T-helper 22 cell (primary cell): ENCODE measurements at places on chromosomes 3 and 15.

GRCh38 chr3:57872606-57873005 is 116.5 kb downstream of the SLMAP start:
- no peak for DNase-seq

DNA sequence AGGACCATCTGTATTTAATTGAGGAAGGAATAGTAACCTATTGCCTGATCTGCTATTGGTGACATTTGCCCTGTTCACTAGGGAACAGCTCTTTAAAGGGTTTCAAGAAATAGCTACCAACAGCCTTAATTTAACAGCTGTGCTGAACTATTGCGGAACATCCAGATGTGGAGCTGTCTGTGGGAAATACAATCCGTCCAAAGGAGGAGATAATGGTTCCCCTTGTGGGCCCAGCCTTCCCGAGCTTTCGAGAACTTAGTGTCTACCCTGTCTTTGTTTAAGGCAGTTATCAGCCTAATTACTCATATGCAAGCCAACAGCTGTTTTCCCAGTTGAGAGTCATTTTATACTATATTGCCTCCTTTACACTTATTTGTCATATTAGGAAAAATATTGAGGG is 398.6 kb downstream of the WDR72 start:
- DNase-seq = no peak

DNA sequence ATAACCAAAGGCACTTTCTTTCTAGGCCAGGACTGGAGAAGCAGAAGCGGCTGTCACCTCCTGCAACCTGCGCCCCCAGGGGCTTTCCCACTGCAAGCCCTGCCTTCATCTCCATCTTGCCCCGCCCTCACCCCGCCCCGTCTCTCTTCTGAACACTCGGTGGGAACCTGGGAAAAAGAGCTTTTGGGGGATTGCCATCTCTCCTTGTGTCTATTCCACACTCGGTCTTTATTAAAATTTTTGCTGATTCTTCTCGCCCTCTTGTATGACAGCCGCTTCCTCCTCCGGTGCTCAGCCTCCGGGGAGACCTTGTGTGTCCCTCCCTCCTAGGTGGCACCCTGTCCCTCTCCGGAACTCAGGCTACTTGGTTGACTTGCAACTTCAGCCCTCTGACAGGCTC is 41.9 kb upstream of the SPESP1 start:
- DNase-seq = no peak

- DNase-seq = no peak
Measured at GRCh38 chr3:123385001-123385401, 63.9 kb downstream of the ADCY5 start.

DNA sequence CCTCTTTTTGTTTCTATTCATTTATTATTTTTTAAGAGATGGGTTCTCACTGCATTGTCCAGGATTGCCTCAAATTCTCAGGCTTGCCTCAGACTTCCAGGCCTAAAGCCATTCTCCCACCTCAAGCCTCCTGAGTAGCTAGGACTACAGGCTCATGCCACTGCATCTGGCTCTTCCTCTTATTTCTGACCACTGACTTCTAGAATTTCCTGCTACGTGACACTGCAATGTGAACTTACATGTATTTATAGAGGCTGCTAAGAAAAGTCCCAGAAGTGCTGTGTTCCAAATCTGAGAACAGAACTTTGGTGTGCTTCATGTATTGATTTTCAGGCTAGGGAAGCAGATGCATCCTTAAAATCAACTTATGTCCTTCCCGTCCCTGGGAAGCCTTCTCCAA is 407.4 kb downstream of the RSL24D1 start:
- DNase-seq = no peak

- no peak for DNase-seq
Measured at GRCh38 chr3:14539384-14539741, 779 bp downstream of the GRIP2 start.

- DNase-seq = no peak
Measured at GRCh38 chr3:114974387-114974786, 172.7 kb downstream of the ZBTB20 start.

GRCh38 chr15:73075160-73075859 is 23.0 kb downstream of the NEO1 start:
- no peak for DNase-seq

GRCh38 chr3:134198414-134198813 is 52.2 kb downstream of the RYK start:
- DNase-seq = no peak

- no peak for DNase-seq
Measured at GRCh38 chr15:31845791-31846190, 184.5 kb upstream of the CHRNA7 start.

GRCh38 chr15:62853841-62854225 is 188.7 kb upstream of the TPM1 start:
- DNase-seq = no peak

DNA sequence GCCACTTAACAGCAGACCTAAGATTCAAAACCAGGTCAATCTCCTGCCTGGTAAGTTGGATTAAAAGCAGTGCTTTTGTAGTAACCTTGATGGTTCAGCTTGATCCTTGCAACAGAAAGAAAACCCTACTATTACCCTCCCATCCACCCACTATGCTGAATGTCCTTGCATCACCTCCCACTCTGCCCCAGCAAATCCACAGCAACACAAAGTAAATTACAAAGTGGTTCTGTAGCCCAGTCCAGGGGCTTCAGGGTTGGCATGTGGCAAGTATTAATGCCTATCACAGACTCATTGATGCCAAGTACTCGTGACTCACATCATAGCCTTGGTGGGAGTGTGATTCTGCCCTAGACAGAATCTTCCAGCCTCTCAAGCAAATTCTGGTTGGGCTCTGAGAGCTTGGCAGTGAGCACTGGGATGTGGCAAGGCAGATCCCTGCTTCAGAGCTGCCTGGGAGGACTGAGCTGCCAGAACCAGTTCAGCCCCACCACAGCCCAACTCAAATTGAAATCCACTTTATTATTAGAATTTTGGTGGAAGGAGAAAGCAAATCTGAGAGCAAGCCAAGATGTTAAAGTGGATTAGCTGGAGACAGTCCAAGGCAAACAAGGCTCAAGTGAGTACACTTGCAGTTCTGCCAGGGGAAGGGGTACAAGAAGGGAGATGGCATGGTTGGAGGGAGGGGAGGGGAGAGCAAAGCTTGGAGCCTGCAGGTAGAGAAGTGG is 225.8 kb upstream of the UMPS start:
- DNase-seq = no peak

- DNase-seq = no peak
Measured at GRCh38 chr3:48435223-48435595, 4.7 kb downstream of the CCDC51 start.

GRCh38 chr3:35677797-35678196 is 38.5 kb downstream of the ARPP21 start:
- DNase-seq = no peak

DNA sequence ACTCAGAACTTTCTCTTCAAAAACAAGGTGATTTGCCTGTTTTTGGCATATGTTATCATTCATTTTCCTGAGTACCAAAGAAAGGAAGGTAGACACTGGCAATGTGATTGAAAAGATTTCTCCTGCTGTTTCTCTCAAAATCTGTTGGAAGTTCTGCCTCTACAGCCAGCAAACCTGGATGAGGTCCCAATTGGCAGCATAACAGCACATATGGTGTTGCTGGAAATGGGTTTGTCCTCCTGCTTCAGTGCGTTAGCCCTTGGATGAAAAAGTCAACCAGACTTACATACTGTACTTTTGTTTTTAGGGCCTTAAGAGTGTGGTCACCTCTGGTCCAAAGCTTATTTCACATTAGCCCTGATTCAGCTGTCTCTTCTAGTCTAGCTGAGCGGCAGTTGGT is 237.6 kb upstream of the MME start:
- DNase-seq = no peak

GRCh38 chr3:38157595-38157994 is 7.7 kb upstream of the OXSR1 start:
- no peak for DNase-seq

GRCh38 chr3:59890639-59891038 is 840.8 kb upstream of the CFAP20DC start:
- no peak for DNase-seq

DNA sequence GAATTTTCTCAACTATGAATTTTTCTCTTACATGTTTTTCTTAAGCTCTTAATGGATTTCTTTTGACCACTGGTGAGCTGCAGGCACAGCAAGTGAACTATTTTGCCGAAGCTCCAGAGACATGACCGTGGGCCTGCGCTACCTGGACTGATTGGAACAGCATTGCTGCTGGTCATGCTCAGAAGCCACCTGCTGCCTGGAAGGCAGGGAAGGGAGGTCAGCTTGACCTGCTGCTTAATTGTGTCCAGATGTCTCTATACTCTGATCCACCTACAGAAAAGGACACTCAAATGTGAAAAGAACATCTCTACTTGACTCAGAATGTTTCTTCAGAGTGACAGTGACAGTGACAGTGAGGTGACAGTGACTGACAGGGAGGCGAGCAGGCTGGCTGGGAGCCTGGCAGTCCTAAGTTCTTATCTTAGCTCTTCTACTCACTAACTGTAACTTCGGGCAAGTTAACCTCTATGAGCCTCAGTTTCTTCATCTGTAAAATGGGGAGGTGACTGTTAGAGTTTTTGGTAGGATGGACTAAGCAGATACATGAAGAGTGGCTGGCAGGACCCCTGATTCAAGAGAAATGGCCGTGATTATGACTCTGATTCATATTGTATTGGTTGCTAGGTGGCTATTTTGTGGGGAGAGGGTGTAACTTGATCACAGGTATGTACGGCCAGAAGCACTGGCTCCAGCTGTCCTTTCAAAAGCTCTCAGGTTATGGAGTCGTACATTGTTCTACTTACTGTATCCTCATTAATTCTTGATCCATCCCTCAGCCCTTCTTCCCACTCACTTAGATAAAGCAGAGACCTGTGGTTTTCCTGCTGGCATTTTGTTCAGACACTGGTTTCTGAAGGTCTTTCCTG is 54.8 kb upstream of the DLG1 start:
- DNase-seq = no peak

DNA sequence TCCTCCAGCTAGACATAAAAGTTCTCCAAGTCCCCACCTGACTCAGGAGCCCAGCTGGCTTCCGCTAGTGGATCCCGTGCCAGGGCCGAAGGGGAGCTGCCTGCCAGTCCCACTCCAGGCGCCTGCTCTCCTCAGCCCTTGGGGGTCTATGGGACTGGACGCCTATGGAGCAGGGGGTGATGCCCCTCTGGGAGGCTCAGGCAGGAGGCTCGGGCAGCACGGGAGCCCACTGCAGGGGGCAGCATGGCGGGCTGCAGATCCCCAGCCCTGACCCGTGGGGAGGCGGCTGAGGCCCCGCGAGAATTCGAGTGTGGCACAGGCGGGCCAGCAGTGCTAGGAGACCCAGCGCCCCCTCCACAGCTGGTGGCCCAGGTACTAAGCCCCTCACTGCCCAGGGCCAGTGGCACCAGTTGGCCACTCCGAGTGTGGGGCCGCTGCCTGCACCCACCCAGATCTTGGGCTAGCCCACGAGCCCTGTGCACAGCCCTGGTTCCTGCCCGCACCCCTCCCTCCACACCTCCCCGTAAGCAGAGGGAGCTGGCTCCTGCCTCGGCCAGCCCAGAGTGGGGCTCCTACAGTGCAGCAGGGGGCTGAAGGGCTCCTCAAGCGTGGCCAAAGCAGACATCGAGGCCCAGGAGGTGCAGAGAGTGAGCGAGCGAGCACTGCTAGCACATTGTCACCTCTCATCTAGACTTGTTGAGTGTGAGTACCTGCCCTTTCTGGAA is 221.3 kb upstream of the NSMCE3 start:
- no peak for DNase-seq

DNA sequence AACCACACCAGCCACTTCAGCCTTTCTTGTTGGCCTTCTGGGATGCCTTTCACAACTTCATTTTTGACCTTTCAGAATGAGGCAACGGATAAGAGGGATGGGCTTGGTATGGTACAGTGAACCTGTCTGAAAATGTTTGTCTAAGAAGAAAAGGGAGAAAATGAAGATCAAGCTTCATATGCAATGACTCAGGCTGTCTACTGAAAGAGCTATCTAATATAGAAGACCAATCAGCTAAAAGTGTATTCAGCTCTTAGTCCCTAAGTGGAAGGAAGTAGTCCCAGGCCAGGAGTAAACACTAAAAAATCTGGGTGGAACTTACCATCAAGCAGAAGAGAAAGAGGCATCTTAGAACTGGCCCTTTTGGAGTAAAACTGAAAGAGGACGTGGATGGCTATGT is 12.2 kb upstream of the UPK1B start:
- no peak for DNase-seq

DNA sequence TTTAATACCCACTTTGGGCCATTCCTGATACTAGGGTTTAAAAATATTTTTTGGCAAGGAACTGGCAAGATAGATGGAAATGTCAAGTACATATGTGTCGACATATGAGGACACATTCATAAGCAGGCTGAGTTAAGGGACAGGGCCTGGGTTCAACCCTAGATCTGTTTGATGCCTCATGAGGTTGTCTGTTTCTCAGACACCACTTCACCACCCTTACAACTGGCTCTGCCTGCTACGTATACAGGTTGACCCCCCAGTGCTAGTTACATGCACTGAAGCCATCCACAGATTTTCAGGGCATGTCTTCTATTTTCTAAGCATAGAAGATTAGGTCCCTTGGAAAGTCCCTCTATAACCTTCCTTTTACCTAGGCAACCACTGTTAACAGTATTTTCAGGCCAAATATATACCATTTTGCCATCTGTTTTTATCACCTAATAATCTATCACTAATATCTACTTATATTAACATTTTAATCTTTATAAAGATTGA is 296.7 kb downstream of the PLCL2 start:
- DNase-seq = no peak

- no peak for DNase-seq
Measured at GRCh38 chr3:56825567-56826438, 24.1 kb upstream of the ARHGEF3 start.

DNA sequence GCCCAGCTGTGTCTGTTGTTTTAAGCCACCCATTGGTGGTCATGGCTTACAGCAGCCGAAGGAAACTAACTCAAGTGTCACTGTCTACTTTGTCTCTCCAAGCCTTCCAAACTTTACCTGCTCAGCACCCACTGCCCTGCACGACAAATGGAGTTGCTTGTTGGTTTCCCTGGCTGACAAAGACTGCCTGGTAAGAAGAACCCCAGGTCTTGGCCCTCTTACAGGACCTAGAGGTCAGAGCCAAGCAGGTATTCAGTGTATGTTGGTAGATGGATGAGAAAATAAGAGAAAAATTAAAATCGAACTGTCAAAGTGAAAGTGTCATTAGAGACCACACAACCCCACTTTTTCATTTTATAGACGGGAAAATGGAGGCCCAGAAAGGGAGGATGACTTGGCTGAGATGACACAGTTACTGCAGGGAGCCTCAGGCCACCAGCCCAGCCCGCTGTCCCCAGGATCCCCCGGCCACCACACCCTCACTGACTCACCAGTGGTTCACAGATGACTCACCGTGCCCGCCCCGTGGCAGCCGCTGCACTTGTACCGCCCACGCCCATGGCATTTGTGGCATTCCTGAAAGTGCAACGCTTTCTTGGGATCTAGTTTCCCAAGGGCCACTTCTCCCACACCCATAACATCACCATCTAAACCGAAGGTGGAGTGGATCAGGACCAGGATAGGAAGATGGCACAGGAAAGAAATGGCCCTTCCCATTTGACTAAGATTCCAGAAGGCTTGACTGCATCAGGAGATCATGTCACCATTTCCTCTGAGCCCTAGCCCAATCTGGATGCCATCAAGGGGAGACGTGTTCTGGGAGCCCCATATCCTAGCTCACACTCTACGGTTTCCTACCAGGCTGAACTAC is 15.2 kb downstream of the SSUH2 start:
- no peak for DNase-seq

GRCh38 chr3:133441867-133442270 is 42.0 kb downstream of the BFSP2 start:
- no peak for DNase-seq

GRCh38 chr3:115697263-115698053 is 74.1 kb downstream of the GAP43 start:
- DNase-seq = no peak

- DNase-seq = no peak
Measured at GRCh38 chr3:56075089-56075488, 393.2 kb downstream of the ERC2 start.

GRCh38 chr3:136250903-136251460 is 842 bp downstream of the PCCB start:
- DNase-seq = no peak
